Stimulated activated CD4-positive, alpha-beta T cell treated with anti-CD3 and anti-CD28 coated beads, Interleukin-15, amount 100 ng/mL, for 48 hours (primary cell): ENCODE measurements at places on chromosomes 5 and 9.

DNA sequence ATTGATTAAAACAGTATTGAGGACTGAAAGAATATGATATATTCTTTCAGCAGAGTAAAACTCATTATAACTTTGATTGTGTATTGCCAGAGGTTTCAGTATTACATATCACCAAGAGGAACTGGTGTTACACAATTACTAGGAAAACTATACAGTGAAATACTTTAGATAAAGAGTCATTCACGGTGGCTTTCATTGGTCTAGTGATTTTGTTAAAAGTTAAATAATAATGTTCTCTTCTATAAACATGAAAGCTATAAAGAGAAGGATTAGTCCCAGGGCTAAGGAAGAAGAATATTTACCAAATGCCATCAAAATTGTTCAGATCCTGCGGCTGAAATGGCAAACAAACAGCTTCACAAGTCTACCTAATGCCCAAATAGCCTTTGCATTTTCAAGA is 306.2 kb downstream of the SEMA5A start:
- DNase-seq, result no peak

DNA sequence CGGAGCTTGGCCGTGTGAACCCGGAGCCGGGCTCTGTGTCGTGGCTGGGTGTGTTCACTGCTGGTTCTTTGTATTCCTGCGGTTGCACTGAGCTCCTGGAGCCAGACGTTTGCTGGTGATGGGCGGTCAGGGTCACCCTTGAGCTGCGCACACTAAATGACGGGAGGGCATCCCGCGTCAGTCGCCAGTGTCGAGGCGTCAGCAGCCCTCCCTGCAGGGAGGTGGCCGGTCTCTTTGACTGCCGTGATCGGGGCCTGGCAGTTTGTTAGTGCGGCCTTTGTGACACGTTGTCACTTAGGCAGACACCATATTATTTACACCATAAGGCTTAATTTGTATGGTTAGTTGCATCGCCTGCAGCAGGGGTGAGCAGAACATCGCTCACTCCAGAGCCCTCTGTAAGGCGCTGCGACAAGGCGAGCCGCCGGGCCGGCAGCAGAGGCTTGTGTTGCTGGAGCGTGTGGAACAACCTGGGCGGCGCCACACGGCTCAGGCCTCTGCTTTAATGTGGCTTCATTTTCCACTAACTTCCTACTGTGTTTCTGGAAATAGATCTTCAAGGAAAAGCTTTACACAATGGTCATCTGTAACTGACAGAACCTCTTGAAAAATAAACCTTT is 8.3 kb downstream of the NDUFS6 start:
- DNase-seq, result no peak

- DNase-seq, result no peak
These were observed 1113.7 kb upstream of the WWC1 start for GRCh38 chr5:167177736-167178135.

DNA sequence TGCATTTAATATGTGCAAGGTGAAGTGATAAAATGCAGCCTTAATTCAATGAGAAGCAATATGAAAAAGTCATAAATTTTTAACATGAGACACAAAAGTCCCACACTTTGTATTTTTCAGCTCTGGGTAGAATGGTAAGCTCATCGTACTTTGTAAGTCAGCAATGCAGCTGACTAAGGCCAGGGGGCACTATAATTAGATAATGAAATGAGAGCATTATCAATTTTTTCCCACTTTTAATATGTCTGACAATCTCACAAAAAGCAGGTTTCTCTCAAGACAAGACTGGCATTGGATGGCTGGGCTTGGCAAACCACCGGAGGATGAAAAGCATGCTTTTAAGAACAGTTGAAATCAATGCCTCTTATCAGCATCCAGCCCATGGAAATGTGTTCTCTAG is 162.8 kb downstream of the FAM174A start:
- no peak for DNase-seq

DNA sequence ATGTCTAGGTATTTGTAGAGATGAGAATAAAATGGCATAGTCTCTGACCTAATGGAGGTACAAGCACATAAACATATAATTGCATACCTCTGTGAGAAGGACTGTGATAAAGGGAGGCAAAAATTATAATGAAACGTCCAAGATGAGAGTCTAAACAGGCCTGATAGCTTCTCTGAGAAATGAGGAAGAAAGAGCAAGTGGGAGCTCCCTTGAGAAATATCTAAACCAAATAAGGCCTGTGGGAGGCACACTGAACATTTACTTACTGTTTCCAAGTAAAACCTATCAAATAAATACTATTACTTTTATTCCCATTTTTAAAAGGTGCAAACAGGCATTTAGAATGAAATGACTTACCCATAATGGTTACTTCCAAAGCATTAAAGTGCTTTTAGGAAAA is 125.6 kb upstream of the PAPPA start:
- no peak for DNase-seq

DNA sequence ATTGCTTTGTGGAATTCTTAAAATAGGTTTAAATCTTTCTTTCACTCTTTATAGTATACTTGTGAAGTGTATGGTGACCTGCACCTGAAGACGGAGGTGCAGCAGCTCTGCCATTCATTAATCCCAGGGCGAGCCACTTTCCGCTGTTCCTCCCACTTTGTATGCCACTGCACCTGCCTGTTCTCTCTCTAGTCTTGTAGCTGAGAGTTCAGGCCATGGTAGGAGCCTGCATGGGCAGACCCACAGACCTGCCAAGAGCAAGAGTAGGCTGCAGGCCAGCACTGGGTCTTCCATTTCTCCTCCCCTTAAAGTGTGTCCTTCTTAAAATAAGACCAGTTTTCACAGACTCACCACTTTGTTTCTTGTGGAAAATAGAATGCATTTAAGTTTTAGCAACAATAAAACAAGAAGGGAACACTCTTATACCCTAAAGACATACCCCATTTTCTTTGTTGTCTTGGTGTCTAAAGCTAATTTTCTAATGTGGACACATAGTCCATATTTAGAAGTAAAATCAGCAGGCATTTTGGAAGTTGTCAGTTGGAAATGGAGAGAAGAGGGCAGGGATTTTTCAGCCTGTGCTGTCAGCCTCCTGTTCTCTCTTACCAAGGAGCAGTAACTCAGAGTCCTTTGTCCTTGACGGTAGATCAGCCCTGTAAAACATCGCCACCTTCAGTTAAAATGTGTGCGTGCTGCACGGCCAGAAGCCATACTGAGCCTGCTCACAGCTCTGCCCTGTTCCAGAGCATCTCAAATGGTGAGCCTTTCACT is 103.2 kb downstream of the SNCAIP start:
- DNase-seq, result no peak

GRCh38 chr5:1138445-1139245 is 26.8 kb upstream of the SLC12A7 start:
- no peak for DNase-seq

- DNase-seq, result no peak
These were observed 62.8 kb downstream of the ERBIN start for GRCh38 chr5:65989158-65989557.

- no peak for DNase-seq
These were observed 7.6 kb downstream of the OLFML2A start for GRCh38 chr9:124784509-124784908.

- no peak for DNase-seq
These were observed 29.8 kb upstream of the ALDOB start for GRCh38 chr9:101465326-101465915.

- DNase-seq, result no peak
These were observed 434.1 kb downstream of the PLK2 start for GRCh38 chr5:58025809-58026208.

DNA sequence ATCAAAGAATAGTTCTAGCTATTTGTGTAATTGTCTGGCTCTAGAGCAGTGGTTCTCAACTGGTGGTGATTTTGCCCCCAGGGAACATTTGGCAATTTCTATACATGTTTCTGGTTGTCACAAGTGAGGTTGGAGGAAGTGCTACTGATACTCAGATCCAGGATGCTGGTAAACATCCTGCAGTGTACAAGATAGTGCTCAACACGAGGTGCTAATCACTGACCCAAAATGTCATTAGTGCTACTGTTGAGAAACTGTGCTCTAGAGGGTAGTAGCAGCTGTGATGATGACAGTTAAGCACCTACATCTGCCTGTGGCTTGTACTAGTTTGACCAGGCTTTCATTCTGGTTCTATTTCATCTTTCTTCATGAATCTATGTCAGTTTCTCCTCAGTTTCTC is 22.1 kb downstream of the LRRC19 start:
- DNase-seq, result no peak

DNA sequence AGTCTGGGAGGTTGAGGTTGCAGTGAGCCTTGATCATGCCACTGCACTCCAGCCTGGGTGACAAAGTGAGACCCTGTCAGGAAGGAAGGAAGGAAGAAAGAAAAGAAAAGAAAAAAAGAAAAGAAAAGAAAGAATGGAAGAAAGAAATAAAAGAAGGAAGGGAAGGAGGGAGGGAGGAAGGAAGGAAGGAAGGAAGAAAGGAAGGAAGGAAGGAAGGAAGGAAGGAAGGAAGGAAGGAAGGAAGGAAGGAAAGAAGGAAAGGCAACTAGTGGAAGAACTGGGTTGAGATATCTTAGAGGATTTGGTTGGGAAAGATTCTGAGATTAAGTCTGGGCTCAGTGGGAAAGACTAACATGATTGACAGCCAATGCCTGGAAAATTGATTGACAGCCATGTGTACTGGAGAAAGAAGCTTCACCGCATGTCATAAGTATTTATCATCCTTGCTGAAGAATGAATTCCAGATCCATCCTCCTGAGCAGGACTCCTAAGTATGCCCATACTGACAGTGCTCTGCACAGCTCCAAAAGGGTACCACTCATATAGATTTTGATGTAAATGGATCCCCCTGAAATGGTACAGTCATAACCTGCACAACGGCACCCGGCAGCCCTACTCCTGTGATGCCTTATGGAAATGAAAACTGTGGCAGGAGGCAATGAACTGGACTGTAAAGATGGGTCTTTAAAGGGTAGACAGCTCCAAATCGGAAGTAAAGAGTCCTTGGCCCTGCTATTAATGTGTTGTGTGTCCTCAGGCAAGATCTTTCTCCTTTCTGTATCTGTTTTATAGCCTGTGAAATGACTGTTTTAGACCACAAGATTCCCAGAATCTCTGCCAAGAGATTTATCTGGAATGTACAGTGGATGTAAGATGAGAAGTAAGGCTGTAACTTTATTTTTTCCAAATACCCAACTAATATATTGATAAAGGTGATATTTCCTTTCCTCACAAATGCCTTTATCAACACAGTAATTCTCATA is 16.9 kb upstream of the ADRA1B start:
- no peak for DNase-seq

- DNase-seq, result no peak
These were observed 13.9 kb upstream of the SGCD start for GRCh38 chr5:156312897-156313694.

DNA sequence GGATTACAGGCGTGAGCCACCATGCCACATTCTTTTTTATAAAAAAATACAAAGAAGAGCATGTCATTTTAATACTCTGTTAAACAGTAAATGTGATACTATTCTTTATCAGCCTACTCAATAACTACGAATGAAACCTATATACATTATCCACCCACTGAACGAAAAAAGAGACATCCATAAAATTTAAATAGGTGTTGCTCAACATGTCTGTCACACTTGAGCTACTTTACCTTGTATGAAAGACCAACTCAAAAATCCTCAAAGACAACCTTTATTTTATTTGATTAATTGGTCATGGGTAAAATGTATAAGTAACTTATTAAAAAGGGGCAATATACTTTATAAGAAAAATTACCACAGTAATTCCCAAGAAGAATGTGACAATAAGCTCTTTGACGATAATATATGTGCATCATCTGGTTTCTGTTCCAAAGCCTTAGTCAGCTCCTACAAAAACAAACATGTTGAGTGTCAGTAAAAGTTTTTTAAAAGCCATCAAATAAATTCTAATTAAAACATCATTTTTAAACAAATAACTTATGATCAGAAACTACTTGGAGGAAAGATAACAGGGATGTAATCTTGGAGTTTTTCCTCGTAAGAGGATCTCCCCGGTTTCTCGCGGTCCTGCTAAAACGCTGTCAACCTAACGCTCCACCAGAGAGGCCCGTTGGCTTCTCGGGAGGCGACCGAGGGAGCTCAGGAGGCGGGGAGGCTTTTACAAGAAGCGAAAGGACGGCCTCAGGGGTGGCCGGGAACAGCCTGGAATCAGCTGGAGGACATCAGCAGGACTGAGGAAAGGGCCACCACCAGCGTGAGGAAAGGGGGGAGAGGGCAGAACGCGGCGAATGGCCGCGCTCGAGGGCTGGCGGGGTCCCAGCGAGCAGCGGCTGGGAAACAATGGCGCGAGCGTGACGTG is 13.5 kb upstream of the ANKRD18B start:
- peak; percentile 26 for DNase-seq

DNA sequence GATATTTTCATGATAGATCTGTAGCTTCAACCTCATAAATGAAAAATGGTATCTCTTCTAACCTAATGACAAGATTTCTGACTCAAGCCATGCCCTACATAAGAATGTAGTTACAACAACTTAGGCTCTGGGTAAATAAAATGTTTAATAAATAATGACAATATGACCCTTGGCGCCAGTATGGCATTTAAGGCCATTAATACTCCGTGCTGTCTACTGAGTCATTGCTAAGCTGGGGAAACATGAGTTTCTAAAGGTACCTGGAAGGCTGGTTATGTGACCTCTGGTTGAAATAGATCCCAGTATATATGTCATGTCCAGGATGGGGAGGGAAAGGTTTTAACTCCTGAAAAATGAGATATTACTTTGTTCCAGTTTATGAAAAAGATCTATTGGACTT is 58.0 kb upstream of the CEMIP2 start:
- DNase-seq, result no peak

GRCh38 chr9:113177251-113177650 is 26.4 kb downstream of the SLC31A2 start:
- DNase-seq, result no peak

GRCh38 chr5:16582081-16582480 is 34.7 kb downstream of the RETREG1 start:
- DNase-seq, result no peak

- no peak for DNase-seq
These were observed 114.6 kb downstream of the SYK start for GRCh38 chr9:90916147-90916734.

DNA sequence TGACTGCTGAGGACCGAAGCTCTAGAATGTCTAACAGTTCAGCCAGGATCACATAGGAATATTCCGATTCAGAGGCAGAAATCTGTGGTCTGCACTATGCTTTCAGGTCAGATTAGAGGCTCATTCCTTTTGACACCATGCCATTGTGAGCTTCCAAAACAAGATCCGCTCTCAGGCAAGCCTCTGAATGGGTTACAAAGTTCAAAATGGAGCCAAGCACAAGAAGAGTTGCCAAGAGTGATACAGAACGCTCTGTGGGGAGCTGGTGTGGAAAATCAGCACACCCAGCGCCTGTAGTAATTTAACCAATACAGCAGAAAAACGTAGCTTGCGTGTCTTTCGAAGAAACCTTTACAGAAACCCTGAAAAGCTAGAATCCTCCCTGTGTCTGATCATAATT is 33.3 kb upstream of the FAT2 start:
- no peak for DNase-seq
